Osteoblast (primary cell): ENCODE measurements at places on chromosomes 3 and 15. TPM values are rescaled to one million over a fixed set of nuclear protein-coding genes. Genes with fewer than 3 reads are reported as not detected.

GRCh38 chr3:175383813-175384212 is 524.7 kb downstream of the NAALADL2 start:
- peaks cover 6% of the 10 kb centered on the region for H3K4me1 ChIP-seq
- no peaks in the 10 kb centered on the region for H3K27me3 ChIP-seq
- peak overlapping the region; percentile 5 for H3K27ac ChIP-seq
- no peak overlapping the region for H3K4me3 ChIP-seq
- no peaks in the 10 kb centered on the region for H3K36me3 ChIP-seq

DNA sequence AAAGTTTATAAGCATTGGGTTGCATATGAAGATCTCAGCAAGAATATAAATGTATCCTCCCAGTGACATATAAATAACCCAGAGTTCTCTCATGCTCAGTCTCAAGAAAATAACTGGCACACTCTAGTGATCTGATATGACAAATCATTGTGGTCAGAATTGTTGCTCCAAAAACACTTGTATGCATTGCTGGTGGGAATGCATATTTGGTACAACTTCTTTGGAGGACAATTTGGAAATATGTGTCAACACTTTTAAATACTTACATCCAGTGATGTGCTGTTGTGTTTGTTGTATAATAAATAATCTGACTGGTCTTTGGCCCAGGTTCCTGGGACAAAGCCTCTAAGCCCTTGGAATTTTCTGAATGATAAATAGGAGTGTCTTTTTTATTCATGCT is 66.7 kb upstream of the STT3B start:
- DNase-seq, result no peak
- H3K27me3 ChIP-seq, result peaks cover 26% of the 10 kb centered on the region
- H3K4me1 ChIP-seq, result no peaks in the 10 kb centered on the region

- H3K36me3 ChIP-seq, result peaks cover 39% of the 10 kb centered on the region
- DNase-seq, result no peak
- peaks cover 4% of the 10 kb centered on the region for H3K4me1 ChIP-seq
- no peak overlapping the region for H3K4me3 ChIP-seq
- no peaks in the 10 kb centered on the region for H3K27me3 ChIP-seq
Observed at GRCh38 chr15:40558952-40559742, 5.7 kb downstream of the CCDC32 start.

- no peak for DNase-seq
- peaks cover 2% of the 10 kb centered on the region for H3K4me1 ChIP-seq
- no peak overlapping the region for H3K4me3 ChIP-seq
- H3K36me3 ChIP-seq, result no peaks in the 10 kb centered on the region
Observed at GRCh38 chr3:124385996-124386395, 344.3 kb upstream of the UMPS start.

DNA sequence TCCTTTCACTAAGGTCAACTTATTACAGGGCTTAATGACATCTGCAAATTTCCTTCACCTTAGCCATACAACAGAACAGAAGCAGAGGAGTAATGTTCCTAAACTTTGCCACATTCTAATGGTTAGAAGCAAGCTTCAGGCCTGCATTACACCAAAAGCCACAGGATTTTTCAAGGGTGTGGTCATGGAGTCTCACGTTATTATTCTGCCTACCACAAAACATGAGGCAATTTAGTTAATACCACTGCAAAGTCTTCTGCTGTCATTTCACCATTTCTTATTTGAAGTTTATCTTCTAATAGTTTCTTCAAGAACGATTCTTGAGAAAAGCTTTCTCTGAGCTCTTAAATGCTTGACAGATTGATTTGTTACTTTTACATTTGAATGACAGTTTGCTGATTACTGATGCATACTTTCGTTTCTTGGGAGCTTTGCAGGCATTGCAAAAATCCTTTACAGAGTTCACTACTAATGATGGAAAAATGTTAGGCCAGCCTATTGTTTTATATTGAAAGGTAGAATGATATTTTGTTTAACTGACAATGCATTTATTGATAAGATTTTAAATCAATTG is 1257.1 kb downstream of the NSUN3 start:
- H3K27me3 ChIP-seq, result no peaks in the 10 kb centered on the region
- no peaks in the 10 kb centered on the region for H3K36me3 ChIP-seq
- DNase-seq, result no peak
- no peak overlapping the region for H3K27ac ChIP-seq

DNA sequence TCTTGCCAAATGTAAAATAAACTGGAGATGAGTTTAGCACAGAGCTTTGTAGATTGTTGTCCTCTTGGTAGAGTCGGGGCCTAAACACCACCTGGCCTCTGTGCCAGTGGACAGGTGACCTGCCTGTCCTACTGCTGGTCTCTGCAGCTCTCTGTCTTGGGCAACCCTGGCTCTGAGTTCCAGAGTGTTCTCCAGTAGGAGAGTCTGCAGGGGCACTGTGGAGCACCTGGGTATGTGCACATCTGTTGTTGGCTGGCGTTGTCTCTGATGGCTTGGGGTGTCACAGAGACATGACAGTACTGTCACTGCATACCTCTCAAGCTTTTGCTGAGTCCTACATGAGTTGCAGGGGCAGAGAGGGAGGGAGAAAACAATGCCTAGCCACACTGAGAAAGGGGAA is 112.6 kb downstream of the IGF1R start:
- H3K36me3 ChIP-seq, result no peaks in the 10 kb centered on the region
- no peak overlapping the region for H3K27ac ChIP-seq
- H3K4me1 ChIP-seq, result no peaks in the 10 kb centered on the region
- H3K27me3 ChIP-seq, result no peaks in the 10 kb centered on the region

DNA sequence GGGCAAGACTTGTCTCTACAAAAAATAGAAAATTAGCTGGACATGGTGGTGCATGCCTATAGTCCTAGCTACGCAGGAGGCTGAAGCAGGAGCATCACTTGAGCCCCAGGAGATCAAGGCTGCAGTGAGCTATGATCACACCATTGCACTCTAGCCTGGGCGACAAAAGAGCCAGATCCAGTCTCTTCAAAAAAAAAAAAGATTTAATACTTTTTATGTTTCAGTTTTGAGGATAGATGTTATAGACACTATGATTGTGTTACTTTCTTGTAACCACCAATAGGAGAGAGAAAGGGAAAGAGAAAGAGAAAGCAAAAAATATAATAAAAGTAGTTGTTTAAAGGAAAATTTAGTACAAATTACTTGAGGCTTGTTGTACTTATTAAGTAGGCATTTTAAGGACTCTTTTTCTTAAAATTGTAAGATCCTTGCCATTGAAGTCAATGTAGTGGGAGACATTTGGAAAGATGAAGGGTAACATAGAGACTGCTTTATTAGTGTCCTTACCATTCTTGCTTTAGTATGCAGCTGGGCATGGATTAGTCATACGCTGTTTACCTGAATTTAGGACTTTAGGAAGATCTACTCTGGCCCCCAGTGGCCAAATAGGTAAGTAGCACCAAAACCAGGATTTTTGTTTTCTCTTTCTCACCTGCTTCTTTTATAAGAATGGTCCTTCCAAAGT is 35.1 kb upstream of the ZDHHC23 start:
- H3K27me3 ChIP-seq, result no peaks in the 10 kb centered on the region
- H3K36me3 ChIP-seq, result no peaks in the 10 kb centered on the region
- H3K4me3 ChIP-seq, result peak overlapping the region; percentile 25
- DNase-seq, result peak; percentile 34
- no peak overlapping the region for H3K27ac ChIP-seq

GRCh38 chr15:101393172-101393571 is 96.3 kb downstream of the PCSK6 start:
- H3K4me1 ChIP-seq, result no peaks in the 10 kb centered on the region
- no peak for DNase-seq
- H3K27ac ChIP-seq, result no peak overlapping the region
- H3K36me3 ChIP-seq, result no peaks in the 10 kb centered on the region

DNA sequence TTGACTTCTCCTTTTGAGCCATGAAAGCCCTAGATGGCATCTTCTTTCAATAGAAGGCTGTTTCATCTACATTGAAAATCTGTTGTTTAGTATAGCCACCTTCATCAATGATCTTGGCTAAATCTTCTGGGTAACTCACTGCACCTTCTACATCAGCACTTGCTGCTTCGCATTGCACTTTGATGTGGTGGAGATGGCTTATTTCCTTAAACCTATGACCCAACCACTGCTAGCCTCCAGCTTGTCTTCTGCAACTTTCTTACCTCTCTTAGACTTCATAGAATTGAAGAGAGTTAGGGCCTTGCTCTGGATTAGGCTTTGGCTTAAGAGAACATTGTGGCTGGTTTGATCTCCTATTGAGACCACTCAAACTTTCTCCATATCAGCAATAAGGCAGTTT is 189.8 kb downstream of the PLCL2 start:
- no peak for DNase-seq
- no peaks in the 10 kb centered on the region for H3K36me3 ChIP-seq
- no peak overlapping the region for H3K4me3 ChIP-seq
- no peak overlapping the region for H3K27ac ChIP-seq
- no peaks in the 10 kb centered on the region for H3K27me3 ChIP-seq

Gene JAGN1
- 21.8 and 26.1 TPM in 2 replicates for total RNA-seq

Gene SLC12A1
- not detected in 2 replicates for total RNA-seq

Gene POLQ
- 1.4 and 1.5 TPM in 2 replicates for total RNA-seq

Gene GOLGA8G
- total RNA-seq, result under 0.01 TPM in 1 of 2 replicates, not detected in the other

Gene DUOXA2
- total RNA-seq, result not detected in 2 replicates

Gene BCL2A1
- total RNA-seq, result 0.29 TPM in 1 of 2 replicates, not detected in the other

Gene ISLR
- 77.5 and 106 TPM in 2 replicates for total RNA-seq

Gene BFSP2
- not detected in 2 replicates for total RNA-seq

Gene MCCC1
- 20.6 TPM in 2 replicates for total RNA-seq
